ENCODE measurements at places on chromosomes 2 and 18. TPM values are rescaled to one million over a fixed set of nuclear protein-coding genes. Genes with fewer than 3 reads are reported as not detected.

The SELENOI gene
- 66.0 TPM for total RNA-seq

DNA sequence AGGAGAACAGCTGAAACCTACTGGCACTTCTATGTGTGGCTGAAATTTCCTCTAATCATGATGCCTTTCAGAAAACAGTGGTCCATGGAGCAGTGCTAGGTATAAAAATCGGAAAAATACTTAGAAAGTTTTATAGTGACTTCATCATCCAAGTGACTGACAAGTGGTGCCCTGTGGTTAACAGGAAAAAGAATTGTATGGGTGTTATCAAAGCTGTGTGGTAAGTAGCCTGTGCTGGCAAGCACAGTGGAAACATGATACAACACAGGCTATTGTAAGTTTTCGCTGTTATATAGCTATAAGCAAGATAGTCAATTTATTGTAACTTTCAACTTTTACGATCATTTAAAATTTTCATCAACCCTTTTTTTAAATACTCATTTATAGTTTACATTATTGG is 1599.7 kb upstream of the ZEB2 start:
- DNase-seq: no peak

DNA sequence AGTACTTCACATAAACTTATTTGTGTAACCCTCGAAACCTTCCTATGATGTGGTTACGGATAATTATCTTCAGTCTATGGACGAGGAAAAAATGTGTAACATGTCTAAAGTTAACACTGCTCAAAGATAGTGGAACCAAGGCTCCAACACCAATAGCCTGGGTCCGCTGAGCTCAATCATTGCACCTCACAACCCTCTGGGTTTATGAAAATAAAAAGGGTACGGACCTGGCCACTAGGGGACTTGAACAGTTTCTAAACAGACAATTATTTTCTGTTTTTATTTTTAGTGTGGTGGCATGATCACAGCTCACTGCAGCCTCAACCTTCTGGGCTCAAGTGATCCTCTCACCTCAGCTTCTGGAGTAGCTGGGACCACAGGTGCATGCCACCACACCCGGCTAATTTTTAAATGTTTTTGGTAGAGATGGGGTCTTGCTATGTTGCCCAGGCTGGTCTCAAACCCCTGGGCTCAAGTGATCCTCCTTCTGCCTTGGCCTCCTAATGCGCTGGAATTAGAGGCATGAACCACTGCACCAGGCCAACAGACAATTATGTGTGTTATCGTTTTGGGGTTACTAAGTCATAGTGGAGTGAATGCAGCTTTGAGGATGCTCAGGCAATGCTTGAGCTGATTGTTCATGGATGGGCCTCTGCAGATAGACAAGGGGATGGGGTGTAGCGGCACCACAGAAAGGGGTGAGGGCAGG is 10.1 kb downstream of the CASP8 start:
- DNase-seq: no peak

GRCh38 chr2:31227711-31228125 is 6.2 kb upstream of the EHD3 start:
- no peak for DNase-seq

GRCh38 chr18:29711932-29712331 is 1330.6 kb downstream of the DSC3 start:
- DNase-seq: no peak

- DNase-seq: peak; percentile 85
Measured at GRCh38 chr18:62420151-62420512, 95.0 kb downstream of the TNFRSF11A start.

DNA sequence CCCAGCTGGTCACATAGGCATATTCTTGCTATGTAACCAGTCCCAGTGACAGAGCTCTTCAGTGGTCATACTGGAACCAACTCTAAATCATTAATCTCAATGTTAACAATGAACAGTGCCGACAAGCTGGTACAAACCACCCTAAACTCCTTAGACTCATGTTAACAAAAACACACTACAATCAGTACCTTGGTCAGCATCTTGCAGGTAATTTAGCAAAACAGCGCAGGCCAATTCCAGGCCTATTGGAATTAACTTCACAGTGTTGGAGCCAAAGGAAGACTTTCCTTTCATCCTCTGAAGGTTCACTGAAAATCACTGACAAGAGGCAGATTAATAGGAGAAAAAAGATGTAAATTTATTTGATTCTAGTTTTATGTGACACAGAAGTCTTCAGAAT is 396.4 kb downstream of the PIK3C3 start:
- DNase-seq: no peak

All from HepG2 (cell line).